Aorta (tissue), 5 donors: ENCODE measurements at places on chromosomes 7 and 10. TPM values are rescaled to one million over a fixed set of nuclear protein-coding genes. Genes with fewer than 3 reads are reported as not detected.

Gene LLCFC1
- total RNA-seq: not detected

Gene CLDN3
- total RNA-seq: not detected

DNA sequence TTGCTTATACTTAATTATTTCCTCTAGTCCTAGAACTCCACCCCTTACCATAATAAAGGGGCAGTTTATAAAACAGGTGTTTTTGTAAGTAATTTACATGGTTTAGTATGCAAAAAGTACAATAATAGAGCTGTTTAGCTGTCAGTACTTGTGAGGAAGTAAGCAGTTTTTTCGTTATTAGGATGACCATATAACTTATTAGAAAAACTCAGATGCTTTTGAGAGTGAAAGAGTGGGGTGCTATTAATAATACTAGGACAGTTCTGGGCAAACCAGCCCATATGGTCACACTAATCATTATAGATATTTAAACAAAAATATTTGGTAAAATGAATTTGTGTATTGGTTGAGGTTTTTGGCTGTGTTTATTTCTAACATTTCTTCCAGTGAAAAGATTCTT is 201.9 kb upstream of the KAT6B start:
- H3K27ac ChIP-seq: no peak overlapping the region
- no peaks in the 10 kb centered on the region for H3K27me3 ChIP-seq
- no peaks in the 10 kb centered on the region for H3K4me1 ChIP-seq
- DNase-seq: no peak

DNA sequence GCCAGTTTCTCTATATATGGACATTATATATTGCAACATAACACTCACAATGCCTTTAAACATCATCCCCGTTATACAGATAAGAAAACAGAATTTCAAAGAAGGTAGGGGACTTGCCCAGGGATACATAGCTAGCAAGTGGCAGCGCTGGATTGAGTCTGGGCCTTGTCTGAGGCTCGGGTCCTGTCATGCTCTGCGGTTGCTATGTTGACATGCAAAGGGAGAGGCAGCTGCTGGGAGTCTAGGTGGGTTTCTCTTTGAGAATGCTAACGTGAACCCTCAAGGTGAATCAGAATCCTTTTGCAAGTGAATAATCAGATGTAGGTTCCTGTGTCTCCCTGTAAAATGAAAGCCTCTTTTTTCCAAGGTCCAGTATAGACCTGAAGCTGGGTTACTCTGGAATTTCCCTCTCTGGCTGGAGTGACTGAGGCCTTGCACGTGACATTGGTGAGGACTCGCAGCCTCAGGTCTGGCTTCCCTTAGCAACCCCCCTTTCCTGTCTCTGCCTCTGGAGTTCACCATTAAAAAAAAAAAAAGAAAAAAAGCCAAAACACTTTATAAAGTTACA is 38.9 kb downstream of the TCF7L2 start:
- no peak overlapping the region for H3K27ac ChIP-seq
- no peaks in the 10 kb centered on the region for H3K27me3 ChIP-seq
- no peak overlapping the region for H3K4me3 ChIP-seq
- peaks cover 7% of the 10 kb centered on the region for H3K4me1 ChIP-seq
- no peak for DNase-seq

- H3K27me3 ChIP-seq: no peaks in the 10 kb centered on the region
- no peaks in the 10 kb centered on the region for H3K36me3 ChIP-seq
- no peak overlapping the region for H3K4me3 ChIP-seq
- H3K4me1 ChIP-seq: peaks cover 2% of the 10 kb centered on the region
Observed at GRCh38 chr7:3552499-3552898, 251.4 kb downstream of the SDK1 start.

DNA sequence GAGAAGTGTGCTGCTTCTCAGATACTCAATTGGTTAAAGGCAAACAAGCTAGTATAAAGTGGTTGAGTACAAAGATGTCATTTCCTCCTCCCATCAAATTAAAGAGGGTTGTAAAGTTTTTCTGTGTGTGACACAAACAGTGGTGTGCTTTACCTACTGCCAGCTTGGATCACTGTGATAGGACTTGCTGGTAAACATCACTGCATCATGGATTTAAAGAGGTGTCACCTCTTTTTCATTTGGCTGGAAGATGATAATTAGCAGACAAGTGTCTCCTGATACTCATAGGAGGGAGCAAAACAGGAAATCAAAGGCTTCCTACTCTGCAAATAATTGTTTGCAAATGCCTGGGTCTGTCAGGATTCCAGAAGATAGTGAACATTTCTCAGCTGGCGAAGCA is 200.5 kb downstream of the MDFIC start:
- H3K36me3 ChIP-seq: no peaks in the 10 kb centered on the region
- no peak for DNase-seq
- no peak overlapping the region for H3K27ac ChIP-seq
- no peaks in the 10 kb centered on the region for H3K4me1 ChIP-seq
- H3K27me3 ChIP-seq: no peaks in the 10 kb centered on the region

- H3K4me1 ChIP-seq: no peaks in the 10 kb centered on the region
- no peaks in the 10 kb centered on the region for H3K36me3 ChIP-seq
- no peak for DNase-seq
Observed at GRCh38 chr7:104035351-104035750, 45.9 kb upstream of the RELN start.

DNA sequence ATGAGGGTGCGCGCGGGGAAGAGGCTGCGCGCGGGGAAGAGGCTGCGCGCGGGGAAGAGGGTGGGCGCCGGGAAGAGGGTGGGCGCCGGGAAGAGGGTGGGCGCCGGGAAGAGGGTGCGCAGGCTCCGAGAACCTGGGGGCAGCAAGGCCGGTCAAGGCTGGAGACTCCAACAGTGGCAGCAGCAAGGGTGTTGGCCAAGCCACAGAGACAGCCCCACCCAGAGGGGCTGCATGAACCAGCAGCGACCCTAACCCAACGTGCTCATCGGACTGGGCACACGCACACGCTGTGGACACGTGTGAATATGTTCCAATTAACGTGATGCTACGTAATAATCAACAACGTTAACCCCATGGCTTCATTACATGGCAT is 48.8 kb downstream of the DIP2C start:
- no peak for DNase-seq
- no peak overlapping the region for H3K27ac ChIP-seq
- no peaks in the 10 kb centered on the region for H3K27me3 ChIP-seq
- no peaks in the 10 kb centered on the region for H3K4me1 ChIP-seq
- no peaks in the 10 kb centered on the region for H3K36me3 ChIP-seq

GRCh38 chr7:156219307-156220077 is 407.2 kb upstream of the SHH start:
- H3K4me3 ChIP-seq: no peak overlapping the region
- no peak for DNase-seq
- no peaks in the 10 kb centered on the region for H3K36me3 ChIP-seq
- H3K4me1 ChIP-seq: no peaks in the 10 kb centered on the region
- no peak overlapping the region for H3K27ac ChIP-seq
- no peaks in the 10 kb centered on the region for H3K27me3 ChIP-seq

- peaks cover 2% of the 10 kb centered on the region for H3K27me3 ChIP-seq
- no peaks in the 10 kb centered on the region for H3K4me1 ChIP-seq
- no peak overlapping the region for H3K4me3 ChIP-seq
- no peaks in the 10 kb centered on the region for H3K36me3 ChIP-seq
- H3K27ac ChIP-seq: no peak overlapping the region
- DNase-seq: no peak
Observed at GRCh38 chr7:51286401-51286800, 30.2 kb downstream of the COBL start.
